Activated gamma-delta T cell treated with Interleukin-2 at 50 U/mL for 16 hours (primary cell): ENCODE measurements at places on chromosomes 12 and 14.

DNA sequence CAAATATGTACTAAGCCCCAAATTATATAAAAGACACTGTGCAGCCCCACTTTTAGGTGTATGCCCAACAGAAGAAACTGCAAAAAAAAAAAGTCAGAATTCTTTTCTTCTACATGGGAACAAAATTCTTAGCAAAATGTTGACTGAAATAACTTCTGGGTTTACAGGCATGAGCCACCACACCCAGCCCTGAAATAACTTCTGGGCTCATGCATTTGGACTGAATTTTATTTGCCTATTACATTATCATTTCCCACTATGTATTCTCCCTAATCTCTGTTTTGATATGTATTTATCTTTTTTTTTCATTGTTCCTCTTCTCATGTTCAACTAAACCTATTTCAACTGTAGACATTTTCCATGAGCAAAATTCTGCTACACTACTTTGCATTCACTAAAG, 169.2 kb downstream of the GRIN2B start:
- DNase-seq = no peak

- DNase-seq = no peak
Measured at GRCh38 chr12:71220260-71220659, 62.5 kb upstream of the TSPAN8 start.

DNA sequence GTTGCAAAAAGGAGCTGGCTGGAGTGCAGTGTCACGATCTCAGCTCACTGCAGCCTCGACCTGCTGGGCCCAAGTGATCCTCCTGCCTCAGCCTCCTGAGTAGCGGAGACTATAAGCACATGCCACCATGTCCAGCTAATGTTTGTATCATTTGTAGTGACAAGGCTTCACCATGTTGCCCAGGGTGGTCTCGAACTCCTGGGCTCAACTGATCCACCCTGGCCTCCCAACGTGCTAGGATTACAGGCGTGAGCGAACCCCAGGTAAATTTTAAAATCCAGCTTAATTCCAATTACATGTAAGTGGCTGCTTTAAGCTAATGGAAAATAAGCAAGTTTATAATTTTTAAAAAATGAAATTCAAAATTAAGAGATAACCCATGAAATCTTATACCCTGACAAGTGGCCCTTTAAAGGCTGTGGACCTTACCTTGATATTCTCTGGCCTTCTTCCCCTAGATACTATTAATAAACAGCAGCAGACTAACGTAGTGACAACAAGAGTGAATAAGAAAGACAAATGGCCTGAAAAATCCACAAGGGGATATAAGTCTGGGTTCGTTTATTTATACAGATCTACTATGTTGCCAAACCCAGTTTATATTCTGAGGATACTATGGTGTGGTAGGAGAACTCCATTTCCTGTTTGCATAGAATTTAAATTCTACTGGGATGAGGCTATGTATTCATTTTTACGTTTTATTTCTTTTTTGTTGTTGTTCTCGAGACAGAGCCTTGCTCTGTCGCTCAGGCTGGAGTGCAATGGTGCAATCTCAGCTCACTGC, 25.6 kb upstream of the SLC2A3 start:
- DNase-seq = no peak

DNA sequence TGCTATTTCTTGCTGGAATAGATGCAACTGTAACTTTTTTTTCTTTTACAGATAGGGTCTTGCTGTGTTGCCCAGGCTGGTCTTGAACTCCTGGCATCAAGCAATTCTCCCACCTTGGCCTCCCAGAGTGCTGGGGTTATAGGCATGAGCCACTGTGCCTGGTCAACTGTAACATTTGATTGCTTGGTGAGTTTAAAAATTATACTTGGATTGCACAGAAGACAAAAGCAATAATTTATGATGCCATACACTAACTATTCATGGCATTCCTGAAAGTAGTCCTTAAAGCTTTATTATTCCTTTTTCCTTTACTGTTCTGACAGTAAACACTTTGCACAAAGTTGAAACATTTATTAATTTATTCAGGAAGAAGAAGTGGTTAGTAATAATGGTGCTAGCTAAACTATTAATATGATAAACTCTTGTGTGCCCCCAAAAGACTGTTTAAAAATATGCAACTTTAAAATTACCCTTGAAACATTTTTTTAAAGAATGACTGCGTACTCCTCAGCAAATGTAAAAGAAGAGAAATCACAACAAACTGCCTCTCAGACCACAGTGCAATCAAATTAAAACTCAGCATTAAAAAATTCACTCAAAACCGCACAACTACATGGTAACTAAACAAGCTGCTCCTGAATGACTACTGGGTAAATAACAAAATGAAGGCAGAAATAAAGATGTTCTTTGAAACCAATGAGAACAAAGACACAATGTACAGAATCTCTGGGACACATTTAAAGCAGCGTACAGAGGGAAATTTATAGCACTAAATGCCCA, 8.3 kb downstream of the PTPRB start:
- no peak for DNase-seq

- DNase-seq = peak; percentile 53
Measured at GRCh38 chr12:51323317-51323960, 535 bp downstream of the BIN2 start.

- DNase-seq = no peak
Measured at GRCh38 chr12:29216797-29217575, 67.9 kb downstream of the FAR2 start.

- no peak for DNase-seq
Measured at GRCh38 chr14:103155010-103155409, 31.7 kb downstream of the TNFAIP2 start.

- no peak for DNase-seq
Measured at GRCh38 chr14:92934196-92935085, 11.5 kb downstream of the CHGA start.

- no peak for DNase-seq
Measured at GRCh38 chr14:105055334-105055733, 9.9 kb downstream of the GPR132 start.

DNA sequence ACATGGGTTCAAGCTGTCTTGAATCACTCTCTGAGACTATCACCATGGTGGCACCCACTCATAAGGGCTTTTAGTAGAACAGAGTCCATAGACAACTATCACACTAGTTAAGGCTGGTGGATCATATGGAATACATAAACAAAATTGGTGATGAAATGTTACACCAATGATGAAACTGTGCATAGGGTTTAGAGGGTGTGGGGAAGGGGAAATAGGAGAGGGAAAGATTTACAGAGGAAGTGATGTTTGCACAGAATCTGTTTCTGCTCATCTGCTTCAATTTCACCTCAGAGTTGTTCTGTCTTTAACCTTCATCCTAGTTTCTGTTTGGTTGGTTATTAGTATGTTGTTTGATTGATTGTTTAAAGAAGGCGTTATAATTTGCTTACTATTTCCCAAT, 2.4 kb upstream of the RXYLT1 start:
- no peak for DNase-seq

GRCh38 chr12:13875744-13876143, 105.7 kb downstream of the GRIN2B start:
- DNase-seq = no peak

DNA sequence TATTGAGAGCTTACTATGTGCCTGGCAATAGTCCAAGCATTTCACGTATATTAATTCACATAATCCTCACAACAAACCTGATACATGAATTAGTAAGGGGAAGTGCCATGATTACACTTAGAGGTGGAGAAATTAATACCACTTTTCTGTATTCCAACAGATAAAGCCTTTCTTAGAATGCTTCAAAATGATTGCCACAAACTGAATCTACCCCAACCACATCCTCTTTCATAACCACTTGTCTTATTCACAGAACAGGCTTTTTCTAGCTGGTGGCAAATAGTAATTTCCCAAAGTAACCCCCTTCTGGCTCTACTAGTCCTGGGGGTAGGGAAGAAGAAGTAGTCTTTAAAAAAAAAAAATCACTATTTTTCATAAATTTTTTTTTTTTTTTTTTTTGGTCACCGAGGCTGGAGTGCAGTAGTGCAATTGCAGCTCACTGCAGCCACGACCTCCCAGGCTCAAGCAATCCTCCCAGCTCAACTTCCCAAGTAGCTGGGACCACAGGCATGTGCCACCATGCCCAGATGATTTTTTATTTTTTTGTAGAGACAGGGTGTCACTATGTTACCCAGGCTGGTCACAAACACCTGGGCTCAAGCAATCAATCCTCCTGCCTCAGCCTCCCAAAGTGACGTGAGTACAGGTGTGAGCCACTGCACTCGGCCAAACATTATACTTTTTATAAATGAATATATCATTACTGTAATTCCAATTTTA, 59.0 kb upstream of the ARID2 start:
- no peak for DNase-seq

- no peak for DNase-seq
Measured at GRCh38 chr14:31541702-31542101, 19.5 kb upstream of the NUBPL start.

- DNase-seq = peak; percentile 31
Measured at GRCh38 chr12:89707703-89708564, 704 bp downstream of the ATP2B1 start.
